ENCODE measurements at places on chromosomes 12 and 14.

DNA sequence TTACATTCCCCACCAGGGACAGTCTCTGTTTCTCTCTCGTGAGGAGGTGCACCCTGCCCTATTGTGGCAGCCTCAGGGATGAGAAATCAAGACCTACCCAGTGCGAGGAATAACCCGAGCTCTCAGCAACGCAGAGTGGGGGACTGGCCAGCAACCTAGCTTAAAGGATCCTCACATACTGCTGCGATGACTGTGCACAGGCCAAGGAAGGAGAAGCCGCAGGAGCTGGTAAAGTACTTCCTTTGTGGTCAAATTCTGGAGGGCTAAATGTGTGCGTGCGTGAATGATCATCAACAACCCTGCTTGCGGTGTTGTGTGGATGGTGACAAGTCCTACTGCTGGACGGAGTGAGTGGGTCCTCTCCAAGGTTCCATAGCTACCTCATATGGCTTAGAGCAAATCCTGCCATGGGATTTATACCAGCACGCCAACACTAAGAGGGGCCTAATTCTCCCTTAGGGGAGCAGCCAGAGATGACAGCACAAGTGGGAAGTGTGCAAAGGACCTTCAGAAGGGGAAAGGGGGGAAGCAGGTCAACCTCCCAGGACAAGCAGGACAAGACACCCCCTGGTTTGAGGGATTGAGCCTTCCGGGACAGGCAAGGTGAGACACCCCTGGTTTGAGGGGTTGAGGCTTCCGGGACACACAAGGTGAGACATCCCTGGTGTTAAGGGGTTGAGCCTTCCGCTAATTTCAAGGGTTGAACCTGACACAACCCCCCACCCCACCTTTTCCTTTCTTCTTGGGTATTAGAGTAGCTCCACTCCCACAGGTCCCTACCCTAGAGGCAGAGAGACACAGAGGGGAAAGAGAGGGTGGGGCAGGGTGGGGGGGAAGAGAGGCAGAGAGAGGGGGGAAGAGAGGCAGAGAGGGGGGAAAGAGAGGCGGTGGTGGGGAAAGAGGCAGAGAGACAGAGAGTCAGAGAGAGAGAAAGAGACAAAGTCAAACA lies 58.8 kb upstream of the AP4S1 start:
- no peak for DNase-seq

DNA sequence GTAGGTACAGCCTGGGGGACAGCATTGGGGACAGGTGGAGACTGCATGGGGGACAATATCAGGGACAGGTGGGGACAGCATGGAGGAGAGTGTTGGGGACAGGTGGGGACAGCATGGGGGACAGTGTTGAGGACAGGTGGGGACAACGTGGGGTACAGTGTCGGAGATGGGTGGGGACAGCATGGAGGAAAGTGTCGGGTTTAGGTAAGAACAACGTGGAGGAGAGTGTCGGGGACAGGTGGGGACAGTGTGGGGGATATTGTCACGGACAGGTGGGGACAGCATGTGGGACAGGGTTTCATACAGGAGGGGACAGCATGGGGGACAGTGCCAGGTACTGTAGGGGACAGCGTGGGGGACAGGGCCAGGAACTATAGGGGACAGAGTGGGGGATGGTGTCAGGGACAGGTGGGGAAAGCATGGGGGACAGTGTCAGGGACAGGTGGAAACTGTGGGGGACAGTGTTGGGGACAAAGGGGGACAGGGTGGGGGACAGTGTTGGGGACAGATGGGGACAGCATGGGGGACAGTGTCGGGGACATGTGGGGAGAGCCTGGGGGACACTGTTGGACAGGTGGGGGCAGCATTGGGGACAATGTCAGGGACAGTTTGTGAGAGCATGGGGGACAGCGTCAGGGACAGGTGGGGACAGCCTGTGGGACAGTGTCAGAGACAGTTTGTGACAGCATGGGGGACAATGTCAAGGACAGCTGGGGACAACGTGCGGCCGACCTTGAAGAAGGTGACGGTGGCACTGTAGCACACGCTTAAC lies 213.1 kb downstream of the TMEM121 start:
- DNase-seq: no peak

DNA sequence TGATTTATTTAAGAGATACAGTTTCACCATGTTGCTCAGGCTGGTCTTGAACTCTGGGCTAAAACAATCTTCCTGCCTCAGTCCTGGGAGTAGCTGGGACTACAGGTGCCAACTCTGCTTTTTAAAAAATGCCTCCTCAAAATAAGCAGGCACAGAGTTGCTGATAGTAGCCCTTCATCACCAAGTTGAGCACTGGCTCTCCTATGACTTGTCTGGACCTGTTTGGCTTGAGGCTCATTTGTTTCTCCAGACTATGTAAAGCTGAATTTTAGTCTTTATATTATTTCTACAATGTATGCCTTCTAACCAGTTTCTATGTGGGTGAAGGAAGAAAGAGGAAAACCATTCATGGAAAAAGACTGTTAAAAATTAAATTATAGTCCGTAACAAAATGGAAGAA lies 39.5 kb upstream of the RAD51AP1 start:
- DNase-seq: no peak

DNA sequence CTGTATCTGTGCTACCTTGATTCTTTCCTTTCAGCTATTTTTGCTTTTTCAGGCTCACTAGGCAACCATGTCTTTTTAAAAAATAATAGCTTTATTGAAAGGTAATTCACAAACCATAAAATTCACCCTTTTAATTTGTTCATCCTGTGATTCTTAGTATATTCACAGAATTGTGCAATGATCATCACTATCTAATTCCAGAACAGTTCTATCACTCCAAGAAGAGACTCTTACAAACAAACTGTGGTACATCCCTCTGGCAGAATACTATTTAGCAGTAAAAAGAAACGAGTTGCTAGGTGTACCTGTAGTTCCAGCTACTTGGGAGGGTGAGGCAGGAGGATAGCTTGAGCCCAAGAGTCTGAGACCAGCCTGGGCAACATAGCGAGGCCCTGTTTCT lies 14.8 kb downstream of the CREBL2 start:
- no peak for DNase-seq

DNA sequence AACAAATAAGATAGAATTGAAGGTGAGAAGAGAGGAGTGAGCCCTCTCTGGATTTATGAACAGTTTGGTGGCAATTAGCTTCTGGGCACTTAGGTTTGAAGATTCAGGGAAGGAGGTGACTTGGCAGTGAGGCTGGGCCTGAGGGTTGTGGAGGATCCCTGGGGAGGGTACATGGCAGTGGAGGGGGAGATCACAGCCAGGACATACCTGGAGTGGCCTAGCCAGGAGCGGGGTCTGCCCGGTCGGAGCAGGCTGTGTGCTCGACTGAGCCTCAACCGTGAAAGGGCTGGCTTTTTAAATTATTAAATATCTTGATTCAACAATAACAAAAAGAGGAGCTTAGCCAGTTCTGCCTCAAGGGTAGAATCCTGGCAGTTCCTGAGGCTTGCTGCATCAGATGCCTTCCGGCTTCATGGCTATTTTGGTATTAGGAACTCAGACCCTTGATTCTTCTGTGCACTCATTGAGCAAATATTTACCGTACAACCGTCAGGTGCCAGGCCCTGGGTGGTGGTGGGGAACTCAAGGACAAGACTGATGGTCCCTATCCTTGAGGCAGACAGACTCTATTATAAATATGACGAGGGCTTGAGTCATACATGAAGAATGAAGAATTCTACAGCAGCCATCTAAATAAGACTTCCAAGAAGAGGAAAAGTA lies 73.4 kb downstream of the SPTB start:
- DNase-seq: peak; percentile 63

DNA sequence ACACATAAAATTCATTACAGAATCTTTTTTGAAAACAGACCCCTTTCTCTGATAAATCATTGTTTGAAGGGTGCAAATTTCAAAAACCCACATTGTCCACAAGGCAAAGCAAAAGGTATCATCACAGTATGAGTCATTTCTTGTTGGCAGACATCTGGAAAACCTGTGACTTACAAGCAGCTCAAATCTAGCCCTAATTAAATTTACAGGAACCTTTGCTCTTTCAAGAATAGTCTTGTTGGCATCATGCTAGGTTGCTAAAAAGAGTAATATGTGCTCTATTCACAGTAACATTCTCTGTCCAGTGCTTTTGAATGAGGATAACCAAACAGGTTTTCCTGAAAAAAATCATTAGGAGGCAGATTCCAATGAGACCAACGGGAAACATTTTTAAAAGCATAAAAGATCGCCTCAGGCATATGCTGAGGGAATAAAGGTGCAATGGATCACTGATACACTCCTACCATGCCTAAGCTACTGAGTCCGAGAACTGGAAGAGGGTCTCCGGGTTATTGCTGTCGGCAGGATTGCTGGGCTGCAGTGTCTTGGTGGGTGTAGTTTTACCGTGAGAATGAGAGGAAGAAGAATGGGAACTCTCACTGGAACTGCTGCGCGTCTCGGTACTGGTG lies 55.5 kb upstream of the TTC7B start:
- DNase-seq: no peak

GRCh38 chr12:118068445-118068844 lies 7.5 kb upstream of the WSB2 start:
- no peak for DNase-seq

GRCh38 chr12:129696405-129696804 lies 207.4 kb downstream of the TMEM132D start:
- no peak for DNase-seq

Measured in tibial artery (tissue), 4 donors.